ENCODE measurements at places on chromosomes 3 and 15.

DNA sequence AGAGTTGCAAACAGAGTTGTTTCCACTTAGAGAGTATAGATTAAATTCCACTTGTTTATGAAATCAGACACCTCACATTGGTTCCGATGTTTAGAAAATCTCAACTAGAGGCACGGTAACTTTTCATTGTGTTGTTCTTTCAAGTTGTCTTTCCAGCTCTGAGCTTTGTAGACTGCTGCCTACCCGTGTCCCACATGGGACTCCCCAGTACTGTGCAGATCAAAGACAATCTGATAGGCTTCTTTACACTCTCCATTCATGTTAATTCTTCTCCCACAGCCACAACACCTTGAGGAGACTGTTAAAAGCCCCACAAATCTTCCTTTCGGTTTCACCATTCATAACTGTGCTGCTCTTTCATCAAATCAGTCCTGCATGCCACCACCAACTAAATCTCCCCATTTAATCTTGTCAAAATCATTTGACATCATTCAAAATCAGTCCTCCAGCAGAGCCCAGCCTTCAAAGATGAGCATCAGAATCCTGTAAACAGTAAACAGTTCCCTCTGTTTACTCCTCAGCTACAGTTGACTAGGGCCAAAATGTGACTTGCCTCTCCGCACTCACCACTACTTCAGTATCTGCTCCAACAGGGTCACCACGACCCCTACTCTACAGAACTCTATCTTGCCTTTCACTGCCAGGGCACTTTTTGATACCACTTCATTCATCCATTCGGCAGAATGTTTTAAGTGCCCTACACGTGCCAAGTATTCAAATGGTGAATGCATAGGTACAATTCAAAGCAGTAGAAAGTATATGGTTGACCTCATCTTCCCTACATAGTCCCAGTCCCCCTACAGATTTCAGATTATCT is 8.3 kb downstream of the ANXA2 start:
- no peak for DNase-seq

- DNase-seq = no peak
These were observed 228.7 kb downstream of the MBNL1 start for GRCh38 chr3:152497457-152497856.

DNA sequence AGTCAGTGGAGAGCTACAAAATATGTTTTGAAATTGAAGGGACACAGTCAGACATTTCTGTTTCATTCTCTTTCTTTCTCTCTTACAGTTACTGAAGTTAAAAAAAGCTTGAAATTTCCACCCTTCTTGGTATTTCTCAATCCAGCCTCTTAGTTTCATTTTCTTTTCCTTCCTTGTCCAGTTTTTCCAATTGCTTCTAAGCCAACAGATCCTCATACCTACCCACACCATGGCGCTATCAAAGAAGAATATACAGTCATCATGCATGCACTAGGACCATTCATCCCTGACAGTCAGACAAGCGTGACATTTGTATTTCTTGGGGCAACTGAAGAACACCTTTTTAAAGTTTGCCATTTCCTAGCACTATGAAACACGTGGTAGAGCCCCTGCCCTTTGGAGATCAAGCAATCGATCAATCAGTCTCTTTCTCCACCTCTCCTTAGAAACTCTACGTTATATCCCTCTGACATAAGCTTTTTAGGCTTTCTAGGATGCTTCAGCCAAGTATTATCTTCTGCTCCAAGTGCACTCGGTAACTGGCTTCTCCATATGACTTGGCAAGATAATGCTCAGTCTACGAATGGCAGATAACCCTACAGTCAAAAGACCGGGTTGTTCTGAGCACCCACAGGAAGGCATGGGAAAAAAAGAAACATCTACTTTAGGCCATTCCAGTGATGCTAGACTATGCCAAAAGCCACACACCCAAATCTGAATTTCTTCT is 65.4 kb downstream of the FBN1 start:
- no peak for DNase-seq

DNA sequence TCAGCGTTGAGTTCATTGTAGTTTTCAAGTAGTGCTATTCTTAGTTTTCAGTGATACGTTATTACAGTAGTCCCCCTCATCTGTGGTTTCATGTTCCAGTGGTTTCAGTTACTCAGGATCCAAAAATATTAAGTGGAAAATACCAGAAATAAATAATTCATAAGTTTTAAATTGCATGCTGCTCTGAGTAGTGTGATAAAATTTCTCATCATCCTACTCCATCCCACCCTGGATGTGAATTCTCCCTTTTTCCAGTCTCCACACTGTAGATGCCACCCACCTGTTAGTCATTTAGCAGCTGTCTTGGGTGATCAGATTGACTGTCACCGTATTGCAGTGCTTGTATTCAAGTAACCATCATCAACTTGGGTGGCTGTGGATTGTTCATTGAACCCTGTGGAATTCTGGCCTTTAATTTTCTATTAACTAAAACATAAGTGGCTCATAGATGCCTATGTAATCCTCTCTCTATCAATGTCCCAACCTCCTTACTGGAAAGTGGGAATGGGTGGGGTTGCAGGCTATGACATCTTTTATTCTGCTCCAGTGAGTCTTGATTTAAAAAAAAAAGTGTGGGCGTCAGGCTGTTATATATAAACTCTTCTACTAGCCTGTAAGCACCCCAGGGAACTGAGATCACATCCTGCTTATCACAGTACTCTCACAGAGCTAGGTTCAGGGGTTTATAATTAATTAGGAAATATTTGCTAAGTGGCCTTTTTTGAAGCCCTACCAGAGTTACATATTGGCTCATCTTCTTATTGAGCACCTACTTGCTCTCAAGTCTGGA is 97.5 kb downstream of the CFAP20DC start:
- DNase-seq = no peak
